Activated CD8-positive, alpha-beta memory T cell treated with anti-CD3 and anti-CD28 coated beads for 1 hour (primary cell): ENCODE measurements at places on chromosomes 1 and 21.

DNA sequence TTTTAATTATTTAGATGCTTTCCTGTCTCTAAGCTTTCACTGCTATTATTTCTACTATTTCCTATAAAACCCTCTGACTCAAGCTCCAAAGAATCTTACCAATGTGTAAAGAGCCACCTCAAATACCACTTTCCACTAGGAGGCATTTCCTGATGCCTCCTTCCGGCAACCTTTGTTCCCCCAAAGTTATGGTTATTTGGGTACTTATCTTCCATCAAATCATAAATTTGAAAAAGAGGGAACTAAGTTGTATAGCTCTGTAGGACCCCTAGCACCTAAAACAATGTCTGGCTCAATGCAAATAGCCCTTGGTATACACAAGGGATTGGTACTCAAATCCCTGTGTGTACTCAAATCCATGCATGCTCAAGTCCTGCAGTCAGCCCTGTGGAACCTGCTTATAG is 79.6 kb downstream of the NME7 start:
- no peak for DNase-seq

- DNase-seq = no peak
These were observed 18.1 kb upstream of the SLC44A3 start for GRCh38 chr1:94801919-94802546.

- DNase-seq = no peak
These were observed 488.9 kb downstream of the SMYD3 start for GRCh38 chr1:246018146-246018545.

GRCh38 chr21:41778930-41779600 is 12.2 kb upstream of the RIPK4 start:
- no peak for DNase-seq

GRCh38 chr1:207431508-207431907 is 22.6 kb upstream of the CR2 start:
- no peak for DNase-seq

GRCh38 chr1:6592441-6592840 is 10.2 kb downstream of the KLHL21 start:
- no peak for DNase-seq

DNA sequence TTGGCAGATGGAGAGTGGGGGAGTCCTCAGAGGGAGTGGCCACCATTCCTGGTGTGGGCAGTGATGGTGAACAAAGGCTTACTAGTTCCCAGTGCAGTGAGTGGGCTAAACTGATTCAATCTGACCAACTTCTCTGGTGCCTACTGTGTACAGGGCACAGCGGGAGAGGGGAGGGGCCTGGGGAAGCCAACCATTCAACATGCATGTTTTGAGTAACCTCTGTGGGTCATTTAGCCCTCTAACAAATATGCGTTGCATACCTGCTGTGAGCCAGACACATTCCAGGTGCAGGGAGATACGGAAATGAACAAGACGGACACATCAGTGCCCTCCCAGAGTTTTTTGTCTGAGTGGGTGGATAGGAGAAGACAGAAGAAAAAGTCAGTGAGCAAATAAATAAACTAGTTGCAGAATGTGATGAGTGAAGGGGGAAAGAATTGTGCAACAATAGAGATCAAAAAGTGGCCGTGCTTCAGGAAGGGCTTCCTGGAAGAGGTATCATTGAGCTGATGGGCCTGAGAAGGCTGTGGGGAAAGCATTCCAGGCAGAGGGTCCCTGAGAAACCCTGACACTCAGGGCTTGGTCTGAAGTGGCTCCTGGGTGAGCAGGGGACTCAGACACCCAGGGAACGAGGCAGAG is 78.8 kb downstream of the EPHB2 start:
- DNase-seq = no peak

- DNase-seq = no peak
These were observed 53.5 kb upstream of the BACH1 start for GRCh38 chr21:29245104-29245643.
